ENCODE measurements at places on chromosomes 6 and 20. TPM values are rescaled to one million over a fixed set of nuclear protein-coding genes. Genes with fewer than 3 reads are reported as not detected.

KIF6 gene
- 0.08 TPM for total RNA-seq

CYP21A2 gene
- 0.36 TPM for total RNA-seq

GRM1 gene
- not detected for total RNA-seq

NMBR gene
- total RNA-seq, result not detected

CLPSL1 gene
- not detected for total RNA-seq

MLN gene
- not detected for total RNA-seq

NR2E1 gene
- total RNA-seq, result not detected

FAM83D gene
- total RNA-seq, result 11.0 TPM

- no peak for DNase-seq
These were observed 242.0 kb downstream of the FUT9 start for GRCh38 chr6:96257751-96258150.

GRCh38 chr6:137975188-137975940 is 108.3 kb downstream of the TNFAIP3 start:
- DNase-seq, result peak; percentile 39

DNA sequence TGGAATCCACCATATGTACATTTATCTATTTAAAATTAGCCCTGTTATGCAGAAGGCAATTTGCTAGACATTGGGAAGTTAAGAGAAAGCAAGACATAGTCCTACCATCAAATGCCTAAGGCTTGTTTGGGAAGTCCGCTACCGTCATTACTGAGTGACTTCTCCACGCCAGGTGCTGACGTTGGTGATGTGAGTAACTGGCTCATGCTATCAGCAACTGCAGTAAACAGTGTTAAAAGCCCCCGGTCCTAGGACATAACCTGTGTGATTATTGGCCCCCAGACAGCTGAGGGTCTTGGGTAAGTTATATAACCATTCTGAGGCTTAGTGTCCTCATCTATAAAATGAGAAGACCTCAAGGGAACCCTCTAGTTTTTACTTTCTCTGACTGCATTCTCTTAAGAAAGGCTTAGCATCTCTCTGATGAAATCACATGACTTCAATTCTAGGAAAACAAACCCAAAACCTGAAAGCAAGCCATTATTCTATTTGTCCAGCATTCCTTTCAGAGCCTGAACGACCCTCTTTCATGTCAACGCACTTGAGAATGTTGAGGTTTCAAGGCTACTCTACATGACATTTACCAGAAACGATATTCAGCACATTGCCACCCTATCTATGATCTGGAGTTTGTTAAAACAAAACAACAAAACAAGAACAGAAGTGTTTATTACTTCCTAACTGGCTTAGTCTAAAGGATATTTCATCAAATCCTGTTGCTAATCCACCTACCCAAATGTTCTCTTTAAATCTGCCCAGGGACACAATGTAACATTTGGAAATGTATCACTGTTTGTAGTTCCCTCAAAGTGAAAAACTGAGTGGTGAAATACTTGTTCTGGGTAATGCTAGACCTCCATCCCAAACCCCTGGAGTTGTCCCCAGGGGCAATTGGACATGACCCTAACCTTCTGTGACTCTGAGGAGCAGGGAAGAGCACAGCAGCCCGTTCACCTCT is 133.8 kb downstream of the BTBD3 start:
- DNase-seq, result no peak

DNA sequence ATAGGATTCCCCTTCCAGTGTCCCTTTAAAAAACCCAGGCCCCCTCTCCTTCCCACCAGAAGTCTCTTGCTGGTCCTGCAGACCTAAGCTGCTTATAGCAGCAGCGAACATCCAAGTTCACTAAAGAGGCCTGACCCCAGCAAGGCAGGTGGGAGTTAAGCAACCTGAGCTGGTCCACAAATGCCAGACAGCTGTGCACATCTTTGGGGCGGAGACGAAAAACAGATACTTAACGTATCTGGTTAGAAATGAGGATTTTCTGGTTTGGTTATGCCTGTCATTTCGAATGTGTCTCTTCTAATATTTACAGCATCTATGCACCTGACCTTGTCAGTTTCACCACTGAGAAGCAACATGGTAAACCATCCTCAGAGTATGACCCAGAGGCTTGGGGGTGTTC is 87.8 kb downstream of the SLC2A10 start:
- DNase-seq, result no peak

- no peak for DNase-seq
These were observed 163.3 kb downstream of the CD83 start for GRCh38 chr6:14280766-14281293.

DNA sequence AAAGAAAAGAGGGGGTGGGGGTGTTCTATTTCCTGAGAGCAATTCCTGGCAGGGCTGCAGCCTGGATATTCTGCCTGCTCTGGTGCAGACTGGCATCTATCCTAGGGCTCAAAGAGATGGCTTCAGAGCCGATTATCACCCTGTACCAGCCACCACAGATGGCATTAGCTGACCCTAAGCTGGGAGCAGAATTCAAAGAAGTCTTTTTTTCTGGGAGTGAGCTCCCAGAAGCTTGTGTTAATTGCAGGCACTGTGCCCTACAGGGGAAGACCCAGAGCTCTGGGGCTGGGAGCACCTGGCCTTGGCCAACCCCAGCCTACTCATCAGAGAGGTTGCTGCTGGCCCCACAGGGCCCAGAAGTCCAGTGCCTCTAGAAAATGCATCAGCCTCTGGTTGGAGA is 85.9 kb downstream of the PXDC1 start:
- no peak for DNase-seq

DNA sequence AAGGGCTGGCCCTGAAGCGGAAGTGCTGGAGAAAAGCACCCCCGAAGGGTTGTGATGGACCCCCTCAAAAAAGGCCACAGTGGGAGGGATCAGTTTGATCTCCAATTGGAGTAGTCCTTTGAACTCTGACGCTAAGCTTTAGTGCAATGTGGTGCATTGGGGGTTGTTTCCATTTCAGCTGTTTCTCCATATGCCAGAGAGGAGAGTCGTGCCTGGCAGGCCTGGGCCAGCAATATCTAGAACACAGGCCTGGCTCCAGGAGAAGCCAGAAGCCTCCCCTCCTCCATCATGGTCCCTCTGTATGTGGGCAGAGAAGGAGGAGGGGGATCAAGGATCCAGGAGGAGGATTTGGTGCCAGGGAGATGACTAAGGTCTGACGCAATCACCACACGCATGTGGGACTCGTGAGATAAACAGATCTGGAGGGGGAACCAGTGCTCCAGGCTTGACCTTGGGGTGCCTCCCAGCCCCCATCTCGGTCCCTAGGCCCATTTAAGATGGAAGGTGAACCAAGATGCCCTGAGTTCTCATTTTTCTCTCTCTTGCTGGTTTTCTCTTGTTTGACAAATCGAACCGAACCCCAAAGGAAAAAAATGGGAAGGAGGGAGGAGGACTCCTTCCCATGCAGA is 517.4 kb upstream of the JARID2 start:
- no peak for DNase-seq

DNA sequence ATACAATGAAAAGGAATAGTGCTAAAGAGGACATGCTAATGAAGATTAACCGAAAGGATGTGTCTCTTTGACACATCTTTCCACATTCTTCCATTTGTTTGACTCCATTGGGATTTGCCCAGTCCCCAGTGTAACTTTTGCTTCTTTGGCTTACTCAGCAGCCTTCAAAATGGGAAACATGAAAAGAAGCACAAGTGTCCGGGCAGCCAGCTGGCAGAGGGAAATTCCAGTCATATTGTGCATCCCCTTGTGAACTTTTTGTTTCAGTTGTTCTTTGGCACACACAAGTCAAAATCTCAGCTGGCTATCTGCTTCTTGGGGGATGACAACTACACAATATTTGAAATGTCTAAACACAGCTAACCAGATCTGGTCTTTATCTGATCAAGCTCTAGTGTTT is 157.4 kb downstream of the OGFRL1 start:
- no peak for DNase-seq

DNA sequence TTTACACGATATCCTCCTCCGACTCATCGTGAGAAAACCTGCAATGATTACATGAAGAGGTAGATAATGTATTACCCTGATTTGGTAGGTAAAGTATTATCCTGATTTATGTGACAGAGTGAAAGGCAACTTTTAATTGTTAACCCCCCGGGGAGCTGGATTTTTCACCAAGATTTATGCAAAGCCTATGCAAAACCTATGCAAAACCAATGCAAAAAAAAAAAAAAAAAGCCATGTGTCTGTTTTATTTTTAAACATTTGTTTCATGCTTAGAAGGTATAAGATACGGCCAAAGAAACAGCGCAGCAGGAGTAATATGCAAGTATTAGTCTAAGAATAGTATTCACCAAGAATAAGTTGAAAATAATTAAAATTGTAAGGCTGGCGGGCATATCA is 109.9 kb downstream of the IPCEF1 start:
- DNase-seq, result no peak

- DNase-seq, result no peak
These were observed 10.9 kb downstream of the MOCS1 start for GRCh38 chr6:39923394-39923793.

- no peak for DNase-seq
These were observed 140.4 kb downstream of the HDGFL1 start for GRCh38 chr6:22709803-22710202.

DNA sequence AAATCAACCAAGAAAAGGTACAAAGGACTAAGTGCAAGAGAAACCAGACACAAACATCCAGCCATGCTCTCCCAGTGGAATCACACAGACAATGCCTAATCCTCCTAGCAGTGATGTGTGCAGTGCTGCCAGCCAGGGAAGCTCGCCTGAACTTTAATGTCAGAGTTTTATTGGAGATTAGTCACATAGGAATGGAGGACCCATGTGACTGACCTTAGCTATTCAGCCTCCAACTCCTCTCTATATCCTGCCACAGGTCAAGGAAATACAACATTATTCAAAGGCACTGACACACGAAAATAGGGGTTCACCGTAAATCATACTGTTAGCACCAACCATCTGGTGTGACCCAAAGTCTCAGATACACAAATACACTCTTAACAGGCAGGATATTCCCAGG is 684.6 kb downstream of the DOK5 start:
- no peak for DNase-seq

DNA sequence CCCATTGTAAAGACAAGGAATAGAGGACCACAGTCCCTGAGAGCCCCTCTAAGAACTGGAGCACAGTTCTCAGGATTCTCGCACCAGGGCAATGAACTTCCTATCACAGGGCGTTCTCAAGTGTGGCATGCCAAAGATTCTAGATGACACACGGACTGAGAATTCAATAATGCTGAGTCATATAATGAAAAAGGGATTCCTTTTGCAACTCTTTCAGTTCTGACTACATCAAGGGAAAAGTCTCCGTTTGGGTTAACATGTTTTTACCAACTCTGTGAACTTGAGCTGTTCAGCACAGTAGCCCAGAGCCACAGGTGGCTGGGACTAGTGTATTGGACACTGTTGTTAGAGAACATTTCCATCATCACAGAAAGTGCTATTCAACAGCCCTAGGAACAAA is 3.4 kb downstream of the MED20 start:
- no peak for DNase-seq

All from activated T-helper 1 cell treated with anti-CD3 and anti-CD28 coated beads, Interleukin-12 subunit alpha, Interleukin-12 subunit beta, Interleukin-2, Interleukin-4 antibody, amounts not matched to agents 30 ng/mL and 10 ng/mL and 1 ng/mL, durations not matched to agents 14 hours and 24 hours and 36 hours (primary cell).